Epithelial cell of proximal tubule (primary cell): ENCODE measurements at places on chromosomes 5 and 9. TPM values are rescaled to one million over a fixed set of nuclear protein-coding genes. Genes with fewer than 3 reads are reported as not detected.

Gene IRX1
- total RNA-seq = 18.0 and 22.1 TPM in 2 replicates

Gene IFNB1
- not detected in 2 replicates for total RNA-seq

DNA sequence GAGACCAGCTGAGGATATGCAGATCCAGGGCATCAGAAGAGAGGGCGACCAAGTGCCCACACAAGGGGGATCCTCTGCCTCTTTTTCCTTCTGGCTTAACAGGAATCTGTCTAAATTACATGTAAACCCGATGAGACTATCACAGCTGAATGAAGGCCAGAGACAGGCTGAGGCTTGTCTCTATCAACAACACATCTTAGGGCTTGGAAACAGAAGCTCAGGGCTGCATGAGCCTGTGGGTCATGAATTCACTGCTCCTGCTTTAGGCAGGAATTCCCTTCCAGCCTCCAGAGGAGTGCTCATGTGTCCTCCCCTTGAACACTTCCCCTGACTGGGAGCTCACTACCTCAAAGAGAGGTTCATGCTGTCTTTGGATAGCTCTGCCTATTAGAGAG, 106.1 kb upstream of the PHYKPL start:
- no peak for DNase-seq

Gene GARIN3
- total RNA-seq = not detected in 2 replicates

DNA sequence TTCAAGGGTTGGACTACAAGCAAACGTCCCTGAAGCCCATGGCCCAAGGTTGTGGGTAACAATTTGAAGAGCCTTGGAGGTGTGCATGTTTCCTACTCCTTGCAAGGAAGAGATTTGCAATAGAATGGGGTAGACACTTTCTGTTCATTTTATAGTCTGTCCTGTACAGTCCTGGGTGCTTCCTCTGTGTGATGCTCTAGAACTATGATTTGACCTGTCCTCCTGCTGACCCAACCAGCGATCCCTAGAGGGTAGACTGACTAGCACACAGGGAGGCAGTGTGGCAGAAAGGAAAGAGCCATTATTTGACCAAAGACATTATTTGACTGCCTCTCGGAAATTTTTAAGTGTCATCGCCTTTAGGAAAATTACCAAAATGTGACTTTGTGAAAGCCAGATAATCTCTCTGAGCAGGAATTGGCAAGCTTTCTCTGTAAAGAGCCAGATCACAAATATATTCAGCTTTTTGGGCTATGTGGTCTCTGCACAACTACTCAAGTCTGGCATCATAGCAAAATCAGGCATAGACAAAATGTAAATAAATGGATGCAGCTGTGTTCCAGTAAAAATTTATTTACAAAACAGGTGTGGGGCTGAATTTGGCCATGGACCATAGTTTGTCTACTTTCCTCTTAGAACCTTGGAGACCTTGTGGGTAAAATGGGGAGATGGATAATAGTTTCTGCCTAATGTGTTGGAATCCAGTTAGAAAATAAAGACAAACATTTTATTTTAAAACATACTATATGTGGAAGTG, 106.8 kb downstream of the DMRT2 start:
- DNase-seq = no peak

- peak; percentile 93 for DNase-seq
Observed at GRCh38 chr9:71793386-71794105, 25.2 kb upstream of the CEMIP2 start.

DNA sequence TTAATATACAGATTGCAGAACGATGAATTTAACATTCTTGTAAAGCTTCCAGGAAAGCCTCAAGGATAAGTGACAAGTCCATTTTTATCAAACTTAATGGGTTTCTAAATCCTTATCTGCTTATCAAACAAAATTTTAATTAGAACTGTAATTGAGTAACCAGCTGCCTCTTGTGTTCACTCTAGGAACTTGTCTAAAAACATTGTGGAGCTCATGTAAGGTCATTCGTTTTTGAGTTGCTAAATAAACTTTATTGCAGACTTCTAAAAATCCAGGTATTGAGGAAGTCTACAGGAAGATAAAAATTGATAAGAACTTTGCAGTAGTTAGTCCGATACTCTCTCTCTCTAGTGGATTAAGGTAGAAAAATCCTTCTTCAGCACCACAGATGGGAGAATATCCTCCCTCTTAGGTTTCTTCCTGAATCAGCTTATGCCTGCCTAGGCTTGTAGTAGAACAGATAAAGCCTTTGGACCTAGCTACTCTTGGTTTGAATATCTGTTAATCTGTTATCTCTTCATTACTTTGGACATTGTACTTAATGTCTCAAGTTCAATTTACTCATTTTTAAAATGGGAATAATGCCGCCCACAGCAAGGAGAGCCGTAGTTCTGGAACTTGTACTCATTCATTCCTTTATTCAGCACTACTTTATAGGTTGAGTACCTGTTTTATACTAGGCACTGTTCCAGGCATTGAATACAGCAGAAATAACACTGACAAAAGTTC, 60.0 kb upstream of the DHFR start:
- DNase-seq = no peak

Gene C9
- not detected in 2 replicates for total RNA-seq

Gene FXN
- total RNA-seq = 1.6 and 20.3 TPM in 2 replicates

GRCh38 chr5:154157483-154158378, 32.8 kb upstream of the GALNT10 start:
- DNase-seq = no peak

DNA sequence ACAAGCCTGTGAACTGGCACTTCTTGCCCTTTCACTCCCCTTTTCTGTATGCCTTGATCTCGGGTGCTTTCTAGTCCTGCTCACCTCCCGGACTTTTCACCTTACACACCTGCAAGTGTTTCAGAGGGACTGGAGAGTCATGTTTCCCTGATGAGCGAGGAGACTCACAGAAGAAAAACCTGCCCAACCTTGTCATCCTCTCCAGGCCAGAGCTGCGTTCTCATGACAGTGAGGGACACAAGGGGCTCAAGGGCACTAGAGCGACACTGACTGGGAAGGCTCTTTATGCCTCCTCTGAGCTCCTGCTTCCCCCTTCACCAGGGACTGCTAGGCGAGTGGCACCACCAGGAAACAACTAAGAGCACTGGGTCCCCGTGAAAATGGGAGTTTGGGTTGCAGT, 376.9 kb upstream of the RPS23 start:
- no peak for DNase-seq

Gene SLCO6A1
- total RNA-seq = not detected in 2 replicates

DNA sequence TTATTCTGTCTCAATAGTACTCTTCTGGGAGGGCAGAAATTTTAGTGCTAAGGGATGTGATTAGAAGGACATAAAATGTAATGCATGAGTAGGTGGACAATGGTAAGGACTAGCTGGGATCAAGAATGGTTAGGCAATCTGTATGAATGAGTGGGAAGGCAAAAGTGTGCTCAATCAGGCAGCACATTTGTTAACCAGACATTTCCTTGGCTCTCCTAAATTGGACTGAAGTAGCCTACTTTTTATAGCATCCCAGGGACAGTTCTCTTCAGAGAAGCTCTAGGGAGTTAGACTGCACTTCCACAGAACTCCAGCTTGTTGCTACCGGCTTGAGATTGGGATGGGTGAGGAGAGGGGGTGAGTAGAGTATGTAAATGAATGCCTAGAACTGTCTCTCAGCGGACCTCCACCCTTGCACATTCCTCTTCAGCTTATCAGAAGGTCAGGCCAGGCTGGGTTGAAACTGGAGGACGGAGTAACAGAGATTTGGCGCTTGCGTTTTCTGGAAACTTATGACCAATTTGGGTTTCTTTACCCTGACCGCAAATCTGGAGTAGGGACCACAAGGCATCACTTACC, 19.0 kb upstream of the ARL14EPL start:
- no peak for DNase-seq

- no peak for DNase-seq
Observed at GRCh38 chr9:136757751-136758140, 297 bp downstream of the LCN8 start.

Gene GLT6D1
- not detected in 2 replicates for total RNA-seq

- no peak for DNase-seq
Observed at GRCh38 chr5:93252165-93252564, 328.9 kb downstream of the NR2F1-AS1 start.

GRCh38 chr5:121138495-121138907, 674.4 kb downstream of the PRR16 start:
- no peak for DNase-seq

GRCh38 chr5:117160391-117160790, 585.8 kb upstream of the SEMA6A start:
- no peak for DNase-seq

DNA sequence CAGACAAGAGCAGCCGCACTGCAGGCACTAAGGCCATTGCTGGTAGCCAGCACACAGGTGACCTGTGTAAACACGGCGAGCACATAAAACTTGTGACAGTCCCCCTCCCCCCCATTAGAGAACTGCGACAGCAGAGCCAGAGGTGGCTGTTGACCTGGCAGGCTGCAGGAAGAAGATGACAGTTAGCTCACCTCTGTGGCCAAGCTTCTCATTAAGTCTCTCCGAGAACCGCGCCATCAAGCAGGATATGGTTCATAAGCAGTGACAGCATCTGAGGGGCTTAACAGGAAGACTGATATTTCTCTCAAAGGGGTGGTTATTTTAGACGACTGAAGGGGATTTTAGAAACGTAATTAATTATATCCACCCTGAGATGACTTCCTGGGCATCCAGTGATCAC, 5.2 kb downstream of the SURF4 start:
- DNase-seq = no peak

DNA sequence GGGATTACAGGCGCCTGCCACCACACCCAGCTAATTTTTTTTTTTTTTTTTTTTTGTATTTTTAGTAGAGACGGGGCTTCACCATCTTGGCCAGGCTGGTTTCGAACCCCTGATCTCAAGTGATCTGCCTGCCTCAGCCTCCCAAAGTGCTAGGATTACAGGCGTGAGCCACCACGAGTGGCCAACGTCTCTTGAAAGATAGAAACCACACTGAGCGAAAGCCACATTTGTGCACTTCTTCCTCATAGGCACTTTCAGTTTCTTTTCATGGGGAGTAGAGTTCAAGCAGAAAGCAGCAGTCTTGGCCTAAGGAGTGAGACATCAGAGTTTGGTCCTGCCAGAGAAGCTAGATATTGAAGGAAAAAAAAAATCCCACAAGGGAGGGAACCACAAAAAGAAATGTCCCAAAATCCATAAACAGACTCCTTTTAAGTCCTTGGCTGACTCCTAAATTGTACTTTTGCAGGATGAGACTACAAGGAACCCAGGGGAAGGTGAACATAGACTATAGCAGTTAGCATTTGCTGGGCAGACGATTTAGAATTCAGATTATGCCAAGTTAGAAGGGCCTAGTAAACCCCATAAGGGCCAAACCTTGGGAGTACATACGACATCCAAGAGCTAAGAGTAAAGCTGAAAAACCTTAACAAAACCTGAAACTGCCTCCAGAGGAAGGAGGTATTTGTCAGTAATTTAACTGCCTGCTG, 43.9 kb upstream of the GLIPR2 start:
- no peak for DNase-seq

- DNase-seq = peak; percentile 23
Observed at GRCh38 chr5:67693956-67694809, 497.6 kb upstream of the CD180 start.

Gene PNPLA7
- under 0.01 and 0.06 TPM in 2 replicates for total RNA-seq

DNA sequence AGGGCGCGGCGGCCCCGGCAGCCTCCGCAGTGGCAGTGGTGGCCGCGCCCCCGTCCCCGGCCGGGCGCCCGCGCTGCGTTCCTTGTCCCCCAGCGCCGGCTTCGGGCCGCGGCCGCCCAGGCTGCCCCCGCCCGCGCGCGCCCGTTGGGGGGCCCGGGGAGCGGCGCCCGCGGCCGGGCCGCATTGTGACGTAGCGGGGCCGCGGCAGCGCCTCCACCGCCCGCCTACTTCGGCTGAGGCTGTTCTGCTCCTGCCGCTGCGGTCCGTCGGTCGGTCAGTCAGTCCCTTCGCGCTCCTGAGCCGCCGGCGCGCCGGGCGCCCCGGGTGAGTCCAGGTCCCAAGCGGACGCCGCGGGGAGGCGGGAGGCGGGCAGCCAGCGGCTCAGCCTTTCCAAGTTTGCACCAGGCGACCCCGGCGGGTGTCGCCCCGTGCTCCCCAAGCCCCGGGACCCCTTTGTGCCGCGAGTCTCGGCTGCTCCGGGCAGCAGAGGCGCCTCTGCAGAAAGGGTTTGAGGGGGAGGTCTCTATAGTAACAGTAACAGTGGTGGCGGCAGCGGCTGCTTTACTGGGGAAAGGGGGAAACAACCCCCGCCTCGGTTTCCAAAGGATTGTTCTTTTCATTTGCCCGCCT, at the start of gene SNCAIP:
TSS of gene SNCAIP (plus strand) at position 277 of the 630 bp plus-strand sequence. CDS start 78,898 bp downstream, outside the sequence.
- DNase-seq = no peak

Gene ANKRD18B
- 3.1 and 3.4 TPM in 2 replicates for total RNA-seq

- peak; percentile 25 for DNase-seq
Observed at GRCh38 chr9:87850391-87850790, 32.3 kb upstream of the SPATA31E1 start.

DNA sequence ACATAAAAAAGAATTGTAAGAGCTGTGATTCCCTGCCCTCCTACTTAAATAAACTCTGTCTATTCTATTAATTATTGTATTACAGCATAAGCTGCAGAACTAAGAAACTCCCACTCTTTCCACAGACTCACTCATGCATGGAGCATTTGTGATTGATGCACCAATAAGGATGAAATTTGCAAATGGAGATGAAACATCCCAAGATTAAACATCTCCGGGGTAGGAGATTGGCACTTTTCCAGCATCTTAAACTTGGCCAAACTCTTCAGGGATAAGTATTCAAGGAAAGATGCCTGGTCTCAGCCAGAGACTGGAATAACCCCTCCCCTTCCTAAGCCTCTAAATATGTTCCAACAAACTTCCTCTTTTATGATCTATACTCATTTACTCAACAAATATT, 472.0 kb downstream of the ACTL7B start:
- no peak for DNase-seq

DNA sequence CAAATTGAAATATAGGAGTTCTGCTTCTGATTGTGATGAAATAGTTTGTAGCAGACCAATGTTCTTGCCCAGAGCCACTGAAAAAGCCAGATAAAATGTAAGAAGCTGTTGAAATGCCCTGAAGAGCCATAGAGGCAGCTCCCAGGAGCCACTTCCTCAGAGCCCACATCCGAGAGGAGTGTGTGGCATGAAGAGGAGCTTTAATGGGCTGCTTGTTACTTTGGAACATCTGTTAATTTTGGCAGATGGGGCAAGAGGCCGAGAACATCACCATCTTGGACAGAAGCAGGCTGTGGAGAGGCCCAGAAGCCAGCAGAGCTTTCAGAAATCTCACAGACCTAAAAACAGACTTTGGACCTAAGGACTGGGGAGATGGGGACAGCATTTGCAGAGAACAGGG, 370.8 kb downstream of the GADD45G start:
- DNase-seq = no peak

- DNase-seq = peak; percentile 84
Observed at GRCh38 chr5:159826351-159827214, 89.7 kb upstream of the ADRA1B start.
